Cardiac muscle cell (in vitro differentiated cells and primary cell): ENCODE measurements at places on chromosomes 4 and X.

GRCh38 chr4:26148927-26149326, 171.9 kb upstream of the RBPJ start:
- no peaks in the 10 kb centered on the region for H3K27me3 ChIP-seq
- no peaks in the 10 kb centered on the region for H3K4me1 ChIP-seq
- no peak overlapping the region for H3K27ac ChIP-seq
- no peak overlapping the region for H3K4me3 ChIP-seq
- no peak for DNase-seq

GRCh38 chr4:7785017-7785416, 154.6 kb downstream of the AFAP1 start:
- no peaks in the 10 kb centered on the region for H3K36me3 ChIP-seq
- no peak overlapping the region for H3K27ac ChIP-seq
- H3K27me3 ChIP-seq = no peaks in the 10 kb centered on the region
- peak; percentile 65 for DNase-seq

- DNase-seq = no peak
- peaks cover 19% of the 10 kb centered on the region for H3K4me1 ChIP-seq
- no peaks in the 10 kb centered on the region for H3K27me3 ChIP-seq
- no peaks in the 10 kb centered on the region for H3K36me3 ChIP-seq
Measured at GRCh38 chr4:108385076-108385475, 216.3 kb upstream of the LEF1 start.

DNA sequence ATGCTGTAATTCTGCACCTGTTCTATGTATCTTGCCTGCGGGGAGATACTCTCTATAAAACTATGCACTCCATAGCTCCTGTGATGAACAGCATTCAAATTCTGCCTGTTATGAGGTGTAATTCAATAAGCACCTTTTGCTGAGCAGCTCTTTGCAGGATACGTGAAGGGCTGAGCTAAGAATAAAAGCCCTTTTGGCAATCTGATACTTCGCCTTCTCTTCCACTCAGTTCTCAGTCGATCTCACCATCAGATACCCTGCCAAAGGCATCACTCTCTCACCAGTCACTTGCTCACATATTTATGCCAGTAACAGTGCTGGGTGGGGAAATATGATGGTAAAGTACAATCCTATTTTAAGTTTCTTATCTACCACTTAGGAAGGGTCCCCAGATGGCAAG, 67.2 kb downstream of the RPS3A start:
- H3K27ac ChIP-seq = no peak overlapping the region
- no peak for DNase-seq
- no peak overlapping the region for H3K4me3 ChIP-seq
- H3K27me3 ChIP-seq = no peaks in the 10 kb centered on the region
- no peaks in the 10 kb centered on the region for H3K36me3 ChIP-seq
- H3K4me1 ChIP-seq = peaks cover 12% of the 10 kb centered on the region

DNA sequence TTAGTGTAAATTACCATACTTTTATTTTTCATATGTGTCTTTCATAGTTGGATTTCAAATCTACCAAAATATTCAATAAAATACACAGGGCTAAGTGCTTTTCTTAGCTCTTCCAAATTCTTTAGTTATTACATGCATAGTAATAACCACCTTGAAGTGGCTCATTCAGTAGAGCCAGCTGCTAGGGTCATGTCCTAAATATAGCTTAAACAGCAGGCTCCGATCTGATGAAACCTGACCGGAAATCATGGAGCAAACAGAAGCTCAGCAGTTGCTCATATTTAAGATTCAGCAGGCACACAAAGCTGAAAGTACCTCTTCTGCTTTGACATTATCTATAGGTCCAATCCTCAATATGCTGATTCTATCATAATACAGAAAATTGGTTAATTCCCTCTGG, 1470.4 kb downstream of the ADGRL3 start:
- no peaks in the 10 kb centered on the region for H3K36me3 ChIP-seq
- peaks cover 11% of the 10 kb centered on the region for H3K4me1 ChIP-seq
- H3K27me3 ChIP-seq = no peaks in the 10 kb centered on the region
- peak; percentile 56 for DNase-seq
- H3K4me3 ChIP-seq = no peak overlapping the region
- H3K27ac ChIP-seq = no peak overlapping the region

GRCh38 chrX:3076416-3076991, 35.2 kb downstream of the ARSF start:
- peaks cover 29% of the 10 kb centered on the region for H3K27me3 ChIP-seq
- no peak for DNase-seq
- H3K4me1 ChIP-seq = no peaks in the 10 kb centered on the region

- no peak overlapping the region for H3K4me3 ChIP-seq
- no peaks in the 10 kb centered on the region for H3K36me3 ChIP-seq
Measured at GRCh38 chr4:142882159-142882558, 36.1 kb upstream of the INPP4B start.

GRCh38 chr4:166941629-166942028, 292.7 kb downstream of the SPOCK3 start:
- no peak overlapping the region for H3K27ac ChIP-seq
- H3K4me3 ChIP-seq = no peak overlapping the region
- H3K27me3 ChIP-seq = no peaks in the 10 kb centered on the region
- H3K36me3 ChIP-seq = no peaks in the 10 kb centered on the region

GRCh38 chr4:69828828-69829227, 31.1 kb downstream of the SULT1E1 start:
- H3K4me1 ChIP-seq = no peaks in the 10 kb centered on the region
- no peak overlapping the region for H3K27ac ChIP-seq
- no peaks in the 10 kb centered on the region for H3K27me3 ChIP-seq
- peak; percentile 37 for DNase-seq
- H3K4me3 ChIP-seq = no peak overlapping the region

DNA sequence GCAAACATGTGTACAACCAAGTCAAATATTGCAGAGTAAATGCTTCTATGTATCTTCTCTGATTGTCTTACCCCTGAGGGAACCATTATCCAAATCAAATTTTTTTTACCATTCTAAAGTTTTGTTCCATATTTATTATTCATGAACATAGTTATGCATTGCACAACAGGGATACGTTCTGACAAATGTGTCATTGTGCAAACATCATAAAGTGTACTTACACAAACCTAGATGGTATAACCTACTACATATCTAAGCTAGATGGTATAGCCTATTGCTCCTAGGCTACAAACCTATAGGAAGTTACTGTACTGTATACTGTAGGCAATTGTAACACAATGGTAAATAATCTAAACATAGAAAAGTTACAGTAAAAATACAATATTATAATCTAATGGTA, 23.4 kb downstream of the BEX3 start:
- no peak for DNase-seq
- H3K27me3 ChIP-seq = peaks cover 32% of the 10 kb centered on the region
- H3K27ac ChIP-seq = no peak overlapping the region
- H3K36me3 ChIP-seq = no peaks in the 10 kb centered on the region

DNA sequence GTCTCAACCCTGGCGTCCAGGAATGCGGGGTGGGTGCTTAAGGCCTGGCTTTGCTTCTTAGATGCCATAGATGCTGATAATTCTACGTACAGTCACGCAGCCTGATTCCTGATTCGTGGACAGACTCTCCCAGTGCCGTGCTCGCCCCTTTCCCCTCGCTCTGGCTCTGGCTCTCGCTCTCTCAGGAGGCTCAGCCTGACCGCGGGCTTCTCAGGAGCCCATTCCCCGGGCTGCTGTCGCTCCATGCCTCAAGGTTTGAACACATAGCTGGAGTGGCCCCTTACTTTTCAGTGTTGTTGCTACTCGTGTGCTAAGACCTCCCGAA, 59.2 kb upstream of the ZC4H2 start:
- H3K27me3 ChIP-seq = no peaks in the 10 kb centered on the region
- H3K36me3 ChIP-seq = no peaks in the 10 kb centered on the region
- no peaks in the 10 kb centered on the region for H3K4me1 ChIP-seq
- DNase-seq = no peak

- peaks cover 43% of the 10 kb centered on the region for H3K27me3 ChIP-seq
- H3K36me3 ChIP-seq = no peaks in the 10 kb centered on the region
- peak; percentile 76 for DNase-seq
- peaks cover 2% of the 10 kb centered on the region for H3K4me1 ChIP-seq
- H3K4me3 ChIP-seq = peak within 1 kb of the TSS; percentile 59
Measured at GRCh38 chr4:174522183-174523024, at the start of gene HPGD. TSS of gene HPGD (minus strand) at chr4:174522488. CDS start at chr4:174522451, 37 bp downstream.

- H3K4me3 ChIP-seq = no peak overlapping the region
- H3K27ac ChIP-seq = no peak overlapping the region
- H3K36me3 ChIP-seq = no peaks in the 10 kb centered on the region
Measured at GRCh38 chrX:43450355-43450754, 205.7 kb upstream of the MAOA start.

DNA sequence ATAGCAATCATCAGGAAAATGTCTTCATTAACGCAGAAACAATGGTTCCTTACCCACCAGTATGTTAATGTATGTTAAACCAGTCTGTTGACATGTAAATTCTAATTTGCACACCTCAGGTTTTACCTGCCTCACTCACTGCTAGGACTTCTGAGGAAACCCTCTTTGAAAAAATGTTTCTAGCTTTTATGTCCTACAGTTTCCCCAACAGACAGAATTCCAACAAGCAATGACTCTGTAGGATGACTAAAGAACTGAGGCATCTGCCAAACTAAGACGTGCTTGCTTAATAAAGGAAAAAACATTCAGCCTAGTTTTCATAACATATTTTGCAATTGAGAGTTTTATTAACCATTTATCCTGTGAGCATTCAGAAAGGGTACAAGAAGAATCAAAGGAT, 20.6 kb upstream of the SOX3 start:
- no peak overlapping the region for H3K27ac ChIP-seq
- H3K4me3 ChIP-seq = no peak overlapping the region
- H3K27me3 ChIP-seq = peaks cover 2% of the 10 kb centered on the region
- no peaks in the 10 kb centered on the region for H3K4me1 ChIP-seq

- H3K36me3 ChIP-seq = no peaks in the 10 kb centered on the region
- peaks cover 35% of the 10 kb centered on the region for H3K4me1 ChIP-seq
- H3K4me3 ChIP-seq = no peak overlapping the region
- no peaks in the 10 kb centered on the region for H3K27me3 ChIP-seq
Measured at GRCh38 chr4:98556451-98556850, 102.0 kb downstream of the TSPAN5 start.

GRCh38 chr4:152385551-152385950, 150.3 kb downstream of the FBXW7 start:
- no peak overlapping the region for H3K4me3 ChIP-seq
- no peaks in the 10 kb centered on the region for H3K27me3 ChIP-seq
- no peak overlapping the region for H3K27ac ChIP-seq
- peak; percentile 24 for DNase-seq
- peaks cover 8% of the 10 kb centered on the region for H3K4me1 ChIP-seq

DNA sequence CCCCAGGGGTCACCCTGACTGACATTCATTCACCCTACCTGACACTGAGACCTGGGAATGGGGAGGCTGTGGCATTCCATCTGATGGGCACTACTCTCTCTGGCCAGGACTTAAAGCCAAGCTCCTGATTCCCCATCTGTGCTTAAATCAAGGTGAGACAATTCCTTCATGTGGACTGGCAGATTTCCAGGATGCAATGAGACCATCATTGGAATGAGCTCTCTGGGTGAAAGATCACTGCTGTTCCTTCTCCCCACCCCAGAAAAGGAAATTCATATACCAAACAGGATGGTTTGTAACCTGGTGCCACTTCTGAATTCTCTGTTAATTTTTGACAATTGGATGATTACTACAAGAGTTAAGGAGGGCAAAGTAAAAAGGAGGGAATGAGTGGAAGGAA, 354.8 kb downstream of the MID1IP1 start:
- DNase-seq = no peak
- H3K27ac ChIP-seq = peak overlapping the region; percentile 38
- no peaks in the 10 kb centered on the region for H3K36me3 ChIP-seq
- no peaks in the 10 kb centered on the region for H3K27me3 ChIP-seq
- H3K4me3 ChIP-seq = no peak overlapping the region

- DNase-seq = peak; percentile 12
- no peaks in the 10 kb centered on the region for H3K27me3 ChIP-seq
- H3K4me3 ChIP-seq = no peak overlapping the region
- H3K27ac ChIP-seq = peak overlapping the region; percentile 19
- peaks cover 6% of the 10 kb centered on the region for H3K4me1 ChIP-seq
Measured at GRCh38 chrX:38817004-38817703, 15.9 kb downstream of the MID1IP1 start.

- peak overlapping the region; percentile 85 for H3K27ac ChIP-seq
- H3K4me1 ChIP-seq = peaks cover 35% of the 10 kb centered on the region
- peak; percentile 25 for DNase-seq
- no peaks in the 10 kb centered on the region for H3K36me3 ChIP-seq
- no peaks in the 10 kb centered on the region for H3K27me3 ChIP-seq
Measured at GRCh38 chr4:80134936-80135701, 62.1 kb upstream of the ANTXR2 start.

- H3K27ac ChIP-seq = no peak overlapping the region
- H3K36me3 ChIP-seq = no peaks in the 10 kb centered on the region
- H3K27me3 ChIP-seq = peaks cover 9% of the 10 kb centered on the region
- peak; percentile 47 for DNase-seq
- no peak overlapping the region for H3K4me3 ChIP-seq
Measured at GRCh38 chr4:7719354-7720174, 220.1 kb downstream of the AFAP1 start.

- peak; percentile 29 for DNase-seq
- peak within 1 kb of the TSS; percentile 33 for H3K4me3 ChIP-seq
- no peaks in the 10 kb centered on the region for H3K36me3 ChIP-seq
Measured at GRCh38 chr4:15778289-15779241, at the start of gene CD38. TSS of gene CD38 (plus strand) at chr4:15778328. CDS start at chr4:15778415, 87 bp downstream.
